ENCODE measurements at places on chromosomes 5 and 9.

DNA sequence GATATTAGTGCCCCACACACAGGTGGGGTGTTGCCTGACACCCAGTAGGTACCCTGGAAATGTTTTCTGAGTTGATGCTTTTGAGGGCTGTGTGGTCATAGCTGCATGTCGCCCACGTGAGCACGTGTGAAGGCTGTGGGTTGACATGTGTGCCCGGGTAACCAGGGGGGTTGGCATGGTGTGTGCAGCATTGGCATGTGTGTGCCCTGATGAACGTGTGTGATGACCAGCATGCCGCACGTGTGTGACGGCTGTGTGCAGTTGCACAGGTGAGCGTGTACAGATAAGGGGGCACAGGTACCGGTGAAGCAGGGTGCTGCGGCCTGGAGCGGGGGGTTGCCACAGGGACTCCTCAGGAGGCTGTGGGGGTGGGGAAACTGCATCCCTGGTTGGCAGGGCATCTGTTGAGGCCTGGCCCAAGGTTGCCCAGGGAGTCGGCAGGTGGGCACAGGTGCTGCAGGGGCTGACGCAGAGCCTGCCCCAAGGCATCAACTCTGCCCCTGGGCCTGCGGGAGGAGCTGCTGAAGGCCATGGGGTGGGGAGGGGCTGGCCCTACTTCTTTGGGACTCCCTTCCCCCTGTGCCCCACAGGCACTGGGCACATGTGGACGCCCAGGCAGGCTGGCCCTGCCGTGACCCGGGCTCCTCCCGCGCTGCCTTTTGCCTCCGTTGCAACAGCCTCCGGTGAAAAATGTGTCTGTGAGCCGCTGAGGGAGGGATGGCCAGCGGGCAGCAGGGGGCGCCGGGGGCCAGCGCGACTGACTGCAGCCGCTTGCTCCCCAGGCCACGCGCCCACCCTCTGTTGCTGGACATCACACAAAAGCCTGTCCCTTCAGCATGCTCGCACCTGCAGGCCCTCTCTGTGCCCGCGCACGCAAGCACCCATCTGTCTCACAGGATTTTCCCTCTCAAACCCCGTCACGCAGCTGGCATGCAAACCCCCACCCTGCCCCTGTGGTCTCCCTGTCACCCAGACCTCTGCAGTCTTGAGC is 2.2 kb downstream of the UNC5A start:
- DNase-seq: peak; percentile 22

DNA sequence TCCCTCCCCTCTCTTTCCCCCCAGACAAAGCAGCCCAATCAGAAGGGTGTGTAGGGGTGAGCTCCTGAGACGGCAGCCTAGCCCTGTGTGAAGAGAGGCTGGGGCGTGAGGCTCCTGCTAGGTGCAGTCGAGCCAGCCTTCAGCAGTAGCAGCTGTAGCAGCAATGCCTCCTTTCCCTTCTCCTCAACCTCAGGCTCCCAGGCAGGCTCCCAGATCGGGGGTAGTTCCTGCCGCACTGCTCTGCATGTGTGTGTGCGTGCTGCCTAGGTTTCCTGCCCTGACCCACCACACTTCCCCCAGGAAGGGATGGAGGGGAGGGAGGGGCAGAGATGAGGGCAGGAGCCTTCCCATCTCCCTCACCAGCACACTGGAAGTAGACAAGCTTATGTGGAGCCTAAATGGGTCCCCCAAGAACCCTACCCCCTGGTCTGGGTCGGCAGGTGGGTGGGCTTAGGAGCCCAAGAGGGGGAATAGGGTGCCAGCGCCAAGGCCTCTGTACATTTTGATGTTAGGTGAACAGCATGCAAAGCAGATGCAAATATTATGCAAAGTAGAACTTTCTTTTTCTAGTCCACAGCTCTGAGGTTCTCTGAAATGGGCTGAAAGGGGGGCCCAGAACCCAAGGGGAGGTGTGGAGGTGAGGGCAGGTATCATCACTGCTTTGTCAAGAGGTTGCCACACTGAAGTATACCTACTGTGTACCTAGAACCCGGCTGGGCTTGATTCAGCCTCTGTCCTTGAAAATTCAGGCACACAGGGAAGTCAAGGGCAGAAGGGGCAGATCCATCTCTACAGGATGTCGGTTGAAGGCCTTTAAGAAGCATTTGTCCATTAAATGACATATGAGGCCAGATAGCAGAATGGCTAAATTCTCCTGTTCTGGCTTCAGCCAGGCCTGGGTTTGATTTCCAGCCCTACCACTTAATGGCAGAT is 57.8 kb downstream of the CXXC5 start:
- DNase-seq: no peak

- DNase-seq: no peak
Observed at GRCh38 chr9:2726650-2727340, 9.5 kb downstream of the KCNV2 start.

- DNase-seq: no peak
Observed at GRCh38 chr5:170211575-170212334, 21.0 kb upstream of the C5orf58 start.

DNA sequence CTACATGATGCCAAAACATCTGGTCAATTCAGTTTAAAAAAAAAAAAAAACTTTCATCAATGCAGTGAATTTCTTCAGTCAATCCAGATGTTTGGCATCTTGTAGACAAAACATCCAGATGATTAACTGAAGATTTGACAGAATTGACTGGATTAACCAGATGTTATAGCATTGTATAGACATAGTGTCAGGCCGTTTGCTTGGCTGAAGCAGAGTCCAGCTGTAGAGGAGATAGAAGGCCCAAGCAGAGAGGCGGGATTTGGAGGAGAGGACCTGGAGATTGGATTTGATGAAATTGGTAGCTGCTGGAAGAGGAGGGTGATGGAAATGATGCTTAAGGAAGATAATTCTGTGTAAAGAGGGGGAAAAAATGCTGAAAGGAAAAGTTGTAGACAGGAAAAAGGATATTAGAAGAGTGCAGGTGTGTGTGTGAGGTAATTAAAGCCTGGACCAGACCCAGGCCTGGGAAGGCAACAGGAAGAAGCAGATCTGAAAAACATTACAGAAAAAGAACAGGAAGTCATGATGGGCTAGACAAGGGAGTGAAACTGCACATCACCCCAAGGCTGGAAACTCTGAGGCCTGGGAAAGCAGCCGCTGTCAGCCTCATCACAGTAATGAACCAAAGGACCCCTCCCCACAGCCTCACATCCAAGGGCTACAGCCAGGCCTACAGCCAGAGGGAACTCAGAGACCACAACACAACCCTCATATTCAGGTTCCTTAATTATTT is 258.3 kb downstream of the CWC27 start:
- no peak for DNase-seq

DNA sequence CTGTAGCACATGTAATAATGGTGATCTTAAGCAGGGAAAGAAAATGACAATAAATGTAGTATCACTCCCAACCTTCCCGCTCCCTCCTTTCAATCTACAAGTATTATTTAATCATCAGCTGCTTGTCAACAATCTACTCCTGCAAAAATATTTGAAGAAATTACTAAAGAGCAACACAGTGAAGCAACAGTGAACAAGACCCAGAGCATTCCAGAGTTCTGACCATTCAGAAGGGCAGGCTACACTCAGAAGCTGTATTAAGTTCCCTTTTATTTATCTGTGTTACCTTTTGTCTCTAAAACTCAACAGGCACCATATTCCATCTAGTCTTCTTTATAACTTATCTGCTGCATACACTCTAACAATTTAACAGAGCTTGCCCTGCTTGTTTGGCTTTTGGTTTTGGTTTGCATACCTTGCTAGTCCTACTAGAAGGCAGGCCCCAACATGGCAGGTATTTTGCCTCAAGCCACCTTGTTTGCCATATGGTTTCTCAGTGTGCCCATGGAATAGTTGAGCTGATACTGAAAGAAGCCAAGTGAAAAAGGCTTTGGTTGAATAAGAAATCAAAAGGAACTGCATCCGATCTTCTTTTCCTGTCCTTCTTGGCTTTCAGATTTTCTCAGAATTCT is 253.9 kb downstream of the CEMIP2 start:
- no peak for DNase-seq

- no peak for DNase-seq
Observed at GRCh38 chr5:129246088-129246487, 151.5 kb downstream of the ISOC1 start.

GRCh38 chr9:122036988-122037387 is 56.1 kb downstream of the TTLL11 start:
- DNase-seq: no peak

DNA sequence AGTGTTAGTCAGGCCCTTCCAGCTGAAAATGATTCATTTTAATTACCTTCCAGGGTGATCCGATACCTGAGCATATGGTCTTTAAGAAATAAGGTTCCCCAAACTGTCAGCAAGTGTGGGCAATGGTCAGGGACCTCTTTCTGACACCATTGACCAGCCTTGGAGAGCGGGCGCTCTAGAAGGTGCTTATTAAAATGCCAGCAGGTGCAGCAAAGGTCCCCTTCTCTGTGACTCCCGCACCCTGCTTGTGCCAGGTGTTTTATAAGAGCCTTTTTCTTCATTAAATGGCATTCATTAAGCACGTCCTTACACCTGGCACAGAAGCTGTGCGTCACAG is 85.3 kb downstream of the MVB12B start:
- no peak for DNase-seq

GRCh38 chr9:117929868-117930267 is 225.7 kb downstream of the TLR4 start:
- DNase-seq: no peak

DNA sequence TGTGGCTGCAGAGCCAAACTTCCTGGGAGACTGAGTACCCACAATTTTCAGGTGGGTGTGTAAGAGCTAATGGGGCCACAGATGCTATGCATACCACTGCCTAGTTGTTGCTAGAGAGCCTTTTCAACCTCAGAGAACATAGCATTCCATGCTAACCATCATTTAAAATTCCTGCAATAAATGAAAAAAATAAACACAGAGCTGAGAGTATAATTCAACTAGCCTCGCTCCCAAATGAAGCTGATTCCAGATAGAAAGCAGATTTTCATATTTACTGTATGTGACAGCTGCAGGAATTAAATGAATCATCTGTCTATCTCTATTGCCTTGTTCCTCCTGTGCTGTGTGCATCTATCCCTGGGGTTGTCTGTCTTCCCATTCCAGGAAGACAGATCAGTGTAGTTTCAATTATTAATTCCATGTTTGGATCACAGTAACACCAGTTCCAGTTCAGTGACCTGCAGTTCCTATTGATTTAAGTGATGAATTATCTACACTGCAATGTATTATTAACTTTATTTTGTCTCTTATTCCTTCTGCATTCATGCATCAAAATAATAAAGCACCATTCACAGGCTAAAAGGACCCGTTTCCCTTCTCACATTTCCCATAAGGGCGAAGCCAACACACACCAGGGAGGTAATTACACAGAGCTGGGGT is 324.5 kb downstream of the SLIT3 start:
- DNase-seq: no peak

GRCh38 chr9:134365791-134366222 is 39.6 kb downstream of the RXRA start:
- peak; percentile 90 for DNase-seq

GRCh38 chr9:86402591-86402990 is 48.4 kb upstream of the TUT7 start:
- DNase-seq: no peak

- no peak for DNase-seq
Observed at GRCh38 chr5:164475339-164475977, 970.0 kb downstream of the MAT2B start.

DNA sequence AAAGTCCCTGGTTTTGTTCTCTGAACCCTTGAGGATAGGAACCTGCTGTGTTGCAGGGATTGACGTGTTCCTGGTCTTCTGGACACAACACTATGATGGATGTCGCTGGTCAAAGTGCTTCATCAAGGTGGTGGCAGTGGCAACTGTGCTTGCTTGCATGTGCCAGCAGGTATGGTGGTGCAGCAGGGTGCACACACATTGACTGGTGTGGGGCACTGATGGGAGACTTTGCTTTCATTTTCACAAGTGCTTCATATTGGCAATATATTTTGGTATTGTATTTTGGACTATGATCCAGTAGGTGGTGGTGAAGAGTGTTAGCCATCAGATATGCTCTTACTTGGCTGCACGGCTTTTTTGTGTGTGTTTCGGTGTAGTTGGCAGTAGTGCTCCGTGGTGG is 479.8 kb upstream of the CTNND2 start:
- no peak for DNase-seq

DNA sequence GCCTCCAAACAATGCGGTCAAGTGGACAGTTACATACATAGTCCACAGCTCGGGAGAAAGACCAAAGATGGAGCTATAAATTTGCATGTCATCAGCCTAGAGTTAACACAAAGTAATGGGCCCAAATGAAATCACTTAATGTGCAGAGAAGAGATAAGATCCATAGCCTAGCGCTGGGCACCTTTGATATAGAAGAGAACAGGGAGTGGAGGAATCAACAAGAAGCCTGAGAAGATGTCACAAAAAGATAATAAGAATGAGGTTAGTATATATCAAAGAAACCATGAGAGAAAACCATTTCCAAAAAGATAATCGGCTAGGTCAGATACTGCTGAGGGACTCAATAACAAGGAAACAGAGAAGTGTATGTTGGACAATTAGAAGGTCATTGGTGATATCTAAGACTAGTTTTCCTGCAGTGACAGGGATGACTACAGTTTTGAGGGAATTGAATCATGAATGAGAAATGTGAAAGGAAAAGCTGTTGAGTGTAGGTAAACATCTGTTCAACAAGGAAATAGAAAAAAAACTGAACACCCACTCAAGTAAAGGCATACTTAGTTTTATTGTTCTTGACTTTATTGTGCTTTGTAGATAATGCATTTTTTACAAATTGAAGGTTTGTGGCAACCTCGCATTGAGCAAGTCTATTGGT is 68.7 kb upstream of the CDH6 start:
- no peak for DNase-seq

GRCh38 chr9:98864281-98865174 is 57.1 kb downstream of the GALNT12 start:
- no peak for DNase-seq

DNA sequence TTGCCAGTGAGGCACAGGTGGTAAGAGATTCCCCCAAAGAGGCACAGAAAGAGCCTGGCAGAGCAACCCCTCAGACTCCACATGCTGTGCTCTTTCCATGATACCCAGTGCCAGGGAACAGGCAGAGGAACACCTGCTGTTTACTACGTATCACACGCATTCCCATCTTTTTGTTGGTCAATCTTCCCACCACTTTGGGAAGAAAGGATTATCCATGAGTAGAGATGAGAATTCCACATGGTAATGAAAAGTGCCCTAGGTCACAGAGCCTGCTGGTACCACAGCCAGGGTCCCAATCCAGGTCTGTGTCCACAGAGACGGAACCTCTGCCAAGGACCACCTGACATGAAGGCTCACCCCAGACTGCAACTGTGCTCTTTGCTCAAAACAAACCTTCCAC is 86.6 kb downstream of the LHFPL2 start:
- DNase-seq: no peak

GRCh38 chr9:100066539-100066938 is 32.3 kb downstream of the ERP44 start:
- no peak for DNase-seq

GRCh38 chr5:71937921-71938698 is 169.2 kb upstream of the MAP1B start:
- peak; percentile 49 for DNase-seq

DNA sequence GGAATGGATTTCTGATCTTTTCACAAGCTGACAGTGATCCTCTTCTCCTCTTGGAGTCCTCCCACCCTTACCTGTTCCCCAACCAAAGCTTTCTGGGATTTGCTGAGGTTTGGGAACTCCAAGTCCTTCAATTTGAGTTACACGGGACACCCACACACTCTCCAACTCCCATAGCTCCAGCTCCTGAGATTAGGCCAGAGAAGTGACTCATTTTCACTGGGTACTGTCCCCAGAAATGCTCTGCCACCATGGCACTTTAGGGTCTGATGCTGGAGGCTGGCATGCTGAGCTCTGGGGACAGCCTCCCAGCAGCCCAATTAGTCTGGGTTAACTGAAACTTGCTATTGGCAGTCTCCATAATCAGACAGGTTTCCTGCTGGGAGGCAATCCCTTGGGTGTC is 14.0 kb upstream of the HRCT1 start:
- DNase-seq: no peak
